ENCODE measurements at places on chromosomes 16 and 17.
A peak's percentile ranks its signal among the peaks of the same experiment; 100 is the strongest.

GRCh38 chr16:83727018-83727417, 80.8 kb upstream of the HSBP1 start:
- DNase-seq, result no peak

DNA sequence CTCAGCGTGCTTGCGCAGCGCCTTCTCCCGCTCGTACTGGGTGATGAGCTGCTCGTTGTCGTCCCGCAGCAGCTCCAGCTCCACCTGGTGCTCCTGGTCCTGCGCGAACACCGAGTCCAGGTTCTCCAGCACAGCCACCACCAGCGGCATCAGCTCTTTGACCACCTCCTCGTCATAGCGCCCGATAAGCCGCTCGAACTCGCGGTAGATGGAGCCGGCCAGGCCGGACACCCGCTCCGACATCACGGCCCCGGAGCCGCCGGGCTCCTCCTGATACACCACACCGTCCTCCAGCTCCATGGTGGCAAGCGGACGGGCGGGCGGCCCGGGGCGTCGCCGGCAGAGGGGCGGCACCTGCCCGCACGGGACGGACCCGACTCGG, 320 bp downstream of the SPAG9 start:
- peak; percentile 27 for DNase-seq

- DNase-seq, result peak; percentile 30
Observed at GRCh38 chr17:81097134-81097942, 62.4 kb downstream of the BAIAP2 start.

- no peak for DNase-seq
Observed at GRCh38 chr16:56801762-56802161, 63.2 kb upstream of the SLC12A3 start.

DNA sequence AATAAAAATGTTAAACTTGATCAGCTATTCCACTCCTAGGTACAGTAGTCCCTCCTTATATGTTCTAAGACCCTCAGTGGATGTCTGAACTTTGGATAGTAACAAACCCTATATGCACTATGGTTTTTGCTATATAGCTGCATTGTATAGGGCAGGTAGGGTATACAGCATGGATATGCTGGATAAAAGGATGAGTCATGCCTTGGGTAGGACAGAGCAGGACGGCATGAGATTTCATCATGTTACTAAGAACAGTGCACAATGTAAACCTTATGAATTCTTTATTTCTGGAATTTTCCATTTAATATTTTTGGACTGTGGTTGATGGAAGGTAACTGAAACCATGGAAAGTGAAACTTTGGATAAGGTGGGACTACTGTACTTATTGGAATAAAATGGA, 235.1 kb downstream of the CEP112 start:
- DNase-seq, result no peak

- DNase-seq, result no peak
Observed at GRCh38 chr17:66378296-66378695, 75.9 kb downstream of the PRKCA start.

GRCh38 chr16:66903544-66904427, 14.9 kb downstream of the CDH16 start:
- no peak for DNase-seq

- no peak for DNase-seq
Observed at GRCh38 chr16:19170043-19170655, 2.1 kb downstream of the SYT17 start.

DNA sequence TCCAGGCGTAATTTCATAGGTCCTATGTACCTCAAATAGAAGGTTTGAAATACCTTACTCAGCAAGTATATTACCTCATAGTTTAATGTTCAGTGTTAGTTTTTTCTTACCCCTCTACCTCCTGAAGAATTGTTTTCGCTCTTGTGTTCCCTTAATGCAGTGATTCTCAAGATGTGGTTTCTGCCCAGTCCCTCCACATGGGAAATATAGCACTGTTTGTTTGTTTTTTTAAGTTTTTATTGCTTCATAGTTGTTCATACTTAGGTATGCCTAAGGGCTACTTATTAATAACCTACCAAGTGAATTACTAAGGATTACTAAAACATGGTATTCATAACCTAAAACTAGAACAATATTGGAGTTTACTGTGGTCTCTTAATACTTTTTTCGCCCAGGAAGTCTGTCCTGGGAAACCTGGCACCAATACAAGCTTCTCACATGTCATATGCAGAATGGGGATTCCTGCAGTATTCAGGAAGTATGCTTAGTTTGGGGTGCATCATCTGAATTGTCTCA, 5.0 kb downstream of the RSPRY1 start:
- no peak for DNase-seq

GRCh38 chr17:31580706-31581490, 189.4 kb downstream of the RAB11FIP4 start:
- no peak for DNase-seq

- no peak for DNase-seq
Observed at GRCh38 chr16:75109732-75110243, 6.8 kb downstream of the LDHD start.

- DNase-seq, result no peak
Observed at GRCh38 chr16:89145406-89146161, 26.0 kb upstream of the CDH15 start.

DNA sequence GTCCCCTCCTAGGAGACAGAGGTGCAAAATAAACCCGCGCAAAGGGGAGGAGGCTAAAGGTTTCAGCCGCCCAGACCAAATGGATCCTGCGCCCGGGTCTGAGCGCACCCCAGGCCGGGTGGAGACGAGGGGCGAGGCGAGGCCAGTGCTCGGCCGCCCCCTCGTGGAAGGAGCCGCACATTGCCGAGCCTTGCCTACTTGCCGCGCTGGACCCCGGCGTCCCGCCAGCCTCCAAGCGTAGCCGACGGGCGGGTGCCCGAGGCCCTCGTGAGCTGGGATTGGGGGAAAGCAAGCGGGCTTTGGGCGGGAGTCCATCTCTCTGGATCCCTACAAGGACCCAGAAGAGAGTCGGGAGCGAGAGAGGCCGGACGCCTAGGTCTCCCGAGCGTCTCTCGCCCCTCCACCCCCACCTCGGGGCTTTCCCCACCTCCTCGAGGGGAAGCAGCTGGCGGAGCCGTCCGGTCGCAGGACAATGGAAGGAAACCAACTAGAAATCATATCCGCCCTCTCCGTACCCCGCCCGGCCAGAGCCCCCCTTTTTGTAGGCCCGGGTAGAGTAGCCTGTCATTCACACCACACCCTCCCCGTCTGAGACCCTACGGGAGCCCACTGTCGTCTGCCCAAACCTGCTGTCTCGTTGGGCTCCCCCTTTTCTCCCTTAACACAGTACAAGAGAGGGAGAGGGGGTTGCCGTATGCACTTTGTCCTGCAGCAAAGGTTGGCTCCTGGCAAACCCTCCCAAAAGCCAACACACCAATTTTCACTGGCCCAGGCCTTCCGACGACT, 664 bp upstream of the BCL6B start:
- DNase-seq, result peak; percentile 64

- no peak for DNase-seq
Observed at GRCh38 chr17:72816406-72816805, 276.1 kb downstream of the SLC39A11 start.

- no peak for DNase-seq
Observed at GRCh38 chr17:64315032-64315490, 52.0 kb upstream of the TEX2 start.

GRCh38 chr17:69450918-69451317, 36.4 kb downstream of the MAP2K6 start:
- DNase-seq, result no peak

- no peak for DNase-seq
Observed at GRCh38 chr16:70740914-70741782, 55.3 kb upstream of the MTSS2 start.
